ENCODE measurements at places on chromosomes 12 and 14.

- no peak for DNase-seq
Measured at GRCh38 chr12:63924781-63925180, 80.3 kb downstream of the SRGAP1 start.

DNA sequence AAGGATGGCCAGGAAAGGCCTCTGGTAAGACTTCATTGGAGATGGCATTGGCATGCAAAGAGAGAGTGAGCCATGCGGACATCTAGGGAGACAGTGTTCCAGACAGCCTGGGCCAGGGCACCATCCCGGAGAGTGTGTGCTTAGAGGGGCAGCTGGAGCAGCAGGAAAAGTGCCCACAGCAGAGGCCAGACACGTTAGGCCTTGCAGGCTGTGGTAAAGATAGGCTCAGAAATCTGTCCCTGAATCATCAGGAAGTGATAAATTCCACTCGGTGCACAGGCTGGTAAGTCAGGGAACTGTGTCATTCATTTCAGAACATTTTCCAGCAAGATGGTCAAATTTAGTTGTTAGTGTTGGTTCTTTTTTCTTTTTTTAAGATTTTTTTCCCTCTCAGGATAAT lies 8.8 kb downstream of the GALNT16 start:
- no peak for DNase-seq

DNA sequence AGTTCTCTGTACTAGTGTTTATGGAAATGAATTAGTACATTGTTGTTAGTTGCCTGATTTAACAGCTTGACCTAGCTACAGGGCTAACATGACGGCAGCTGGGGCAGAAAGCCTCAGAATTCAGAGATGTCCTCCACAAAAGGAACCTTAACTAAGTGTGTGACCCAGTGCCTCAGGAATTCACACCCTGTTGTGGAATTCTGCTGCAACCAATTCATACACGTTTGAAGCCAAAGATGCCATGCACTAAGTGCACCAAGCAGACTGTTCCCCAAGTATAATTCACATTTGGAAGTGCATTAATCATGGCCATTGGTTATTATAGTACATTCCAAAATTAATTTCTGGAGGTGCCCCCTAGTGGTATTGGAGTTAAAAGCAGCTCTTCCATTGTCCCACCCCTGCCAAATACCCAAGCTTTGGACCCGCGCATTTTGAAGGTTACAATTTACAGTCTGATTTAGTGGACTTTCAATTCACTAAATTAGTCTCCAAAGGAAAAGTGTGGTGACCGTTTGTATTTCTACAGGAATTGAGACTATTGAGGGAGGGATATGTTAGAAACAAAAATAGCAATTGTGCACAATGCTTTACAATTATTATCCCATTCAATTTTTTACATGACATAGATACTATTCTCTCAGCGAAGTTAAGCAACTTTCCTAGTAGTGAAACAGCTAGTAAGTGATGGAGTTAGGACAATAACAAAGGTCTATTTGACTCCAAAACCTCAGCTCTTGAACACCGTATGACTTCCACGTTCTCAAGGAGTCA lies 85.9 kb downstream of the PAX9 start:
- DNase-seq, result no peak

- DNase-seq, result no peak
Measured at GRCh38 chr14:64947710-64948611, 5.4 kb upstream of the GPX2 start.

DNA sequence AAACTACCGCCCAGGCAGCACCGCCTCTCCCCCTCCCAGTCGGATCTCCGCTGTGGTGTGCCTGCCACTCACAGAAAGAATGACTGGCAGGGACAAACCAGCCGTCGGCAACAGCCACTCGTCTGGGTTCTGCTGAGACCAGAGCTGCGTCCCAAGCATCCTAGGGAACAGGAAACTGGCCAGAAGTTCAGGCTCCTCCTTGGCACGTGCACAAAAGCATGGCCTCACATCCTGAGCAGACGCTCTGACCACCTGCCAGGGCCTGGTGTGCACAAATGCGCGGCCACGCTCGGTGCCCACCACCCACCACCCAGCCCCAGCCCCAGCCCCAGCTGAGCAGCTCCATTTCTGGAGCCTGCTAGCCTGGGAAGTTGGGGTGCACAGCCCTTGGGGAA lies 214.8 kb downstream of the DPF3 start:
- DNase-seq, result no peak

DNA sequence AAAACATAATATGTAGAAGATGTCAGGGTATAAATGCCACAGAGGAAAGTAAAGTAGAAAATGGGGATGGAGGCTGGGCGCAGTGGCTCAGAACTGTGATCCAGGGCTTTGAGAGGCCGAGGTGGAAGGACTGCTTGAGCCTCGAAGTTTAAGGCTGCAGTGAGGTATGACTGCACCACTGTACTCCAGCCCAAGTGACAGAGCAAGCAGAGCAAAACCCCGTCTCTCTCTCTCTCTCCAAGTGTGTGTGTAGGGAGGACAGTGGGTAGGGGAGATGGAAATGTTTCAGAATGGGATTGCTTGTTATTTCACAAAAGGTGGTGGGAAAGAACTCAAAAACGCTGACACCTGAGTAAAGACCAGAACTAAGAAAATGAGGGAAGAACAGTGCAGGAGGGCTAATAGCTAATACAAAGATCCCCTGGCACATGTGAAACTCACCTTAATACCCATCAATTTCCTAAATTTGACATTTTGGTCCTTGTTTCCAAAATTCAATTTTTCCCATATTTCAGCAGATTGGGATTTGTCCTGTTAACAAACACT lies 5.7 kb upstream of the ZCCHC8 start:
- no peak for DNase-seq

DNA sequence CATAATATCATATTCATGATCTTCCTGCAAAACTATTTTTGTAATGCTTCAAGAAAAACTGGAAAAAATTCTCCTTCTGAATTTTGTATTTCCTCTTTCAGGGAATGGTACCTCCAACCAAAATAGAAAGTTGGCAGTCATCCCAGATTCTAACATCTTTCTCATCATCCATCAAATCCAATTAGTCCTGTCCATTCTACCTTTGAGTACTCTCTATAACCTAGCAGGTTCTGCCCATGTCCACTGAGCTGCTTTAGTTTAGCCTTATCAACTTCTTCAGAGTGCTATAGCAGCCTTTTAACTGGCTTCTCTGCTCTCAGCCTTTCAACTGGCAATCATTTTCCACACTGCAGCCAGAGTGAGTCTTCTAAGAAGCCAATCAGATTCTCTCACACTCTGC lies 236.2 kb downstream of the AKAP6 start:
- DNase-seq, result no peak

DNA sequence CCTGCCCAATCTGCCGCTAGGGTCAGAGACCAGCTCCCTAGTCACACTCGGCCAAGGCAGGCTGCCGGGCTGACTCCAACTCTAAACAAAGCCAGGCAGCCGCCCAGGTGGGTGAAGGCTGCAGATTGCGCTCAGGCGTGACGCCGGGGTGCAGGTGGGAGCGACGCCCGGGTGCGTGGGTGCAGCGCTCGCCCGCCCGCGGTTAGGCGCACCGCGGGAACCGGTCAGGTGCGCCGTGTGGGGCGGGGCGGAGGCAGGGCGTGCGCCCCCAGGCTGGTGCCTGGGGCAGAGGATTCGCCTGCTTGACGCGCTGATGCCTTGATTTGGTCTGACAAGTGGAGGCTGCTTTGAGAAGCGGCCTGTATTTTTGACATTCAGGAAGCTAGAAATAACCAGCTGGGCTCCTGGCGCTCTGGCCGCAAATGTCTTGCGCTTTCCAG lies 126.7 kb upstream of the HIF1A start:
- no peak for DNase-seq

DNA sequence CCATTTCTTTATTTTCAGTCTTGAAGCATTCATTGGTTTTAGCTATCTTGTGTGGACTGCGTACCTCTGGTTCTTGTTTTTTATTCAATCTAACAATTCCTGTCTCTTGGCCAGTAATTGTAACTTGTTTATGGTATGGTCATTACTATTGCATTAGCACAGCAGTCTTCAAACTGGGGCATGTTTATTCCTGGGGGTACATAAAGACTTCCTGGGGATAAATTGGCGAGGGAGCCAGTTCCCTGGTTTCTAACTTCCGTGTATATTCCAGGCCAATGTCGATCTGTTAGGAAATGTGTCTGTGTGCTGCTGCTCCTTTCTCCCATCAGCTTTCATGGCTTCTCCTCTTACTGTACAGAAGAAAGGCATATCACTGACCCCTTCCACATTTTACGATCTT lies 13.7 kb upstream of the EVL start:
- DNase-seq, result peak; percentile 90

- DNase-seq, result peak; percentile 21
Measured at GRCh38 chr12:6684609-6685008, 4.6 kb downstream of the ZNF384 start.

DNA sequence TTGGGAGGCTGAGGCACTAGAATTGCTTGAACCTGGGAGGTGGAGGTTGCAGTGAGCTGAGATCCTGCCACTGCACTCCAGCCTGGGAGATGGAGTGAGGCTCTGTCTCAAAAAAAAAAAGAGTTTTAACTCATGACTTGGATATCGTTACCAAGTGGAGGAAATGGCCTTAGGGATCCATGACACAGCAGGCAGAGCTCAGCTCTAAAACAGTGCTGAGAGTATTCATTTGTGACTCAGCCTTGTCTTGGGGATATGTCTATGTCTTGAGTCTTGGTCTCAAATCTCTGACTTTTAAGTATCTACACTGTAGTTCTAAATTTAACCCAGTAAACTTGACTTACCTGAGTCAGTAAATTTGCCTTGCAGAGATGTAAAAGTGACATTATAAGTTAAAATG lies 8.8 kb upstream of the PEX5 start:
- DNase-seq, result no peak

DNA sequence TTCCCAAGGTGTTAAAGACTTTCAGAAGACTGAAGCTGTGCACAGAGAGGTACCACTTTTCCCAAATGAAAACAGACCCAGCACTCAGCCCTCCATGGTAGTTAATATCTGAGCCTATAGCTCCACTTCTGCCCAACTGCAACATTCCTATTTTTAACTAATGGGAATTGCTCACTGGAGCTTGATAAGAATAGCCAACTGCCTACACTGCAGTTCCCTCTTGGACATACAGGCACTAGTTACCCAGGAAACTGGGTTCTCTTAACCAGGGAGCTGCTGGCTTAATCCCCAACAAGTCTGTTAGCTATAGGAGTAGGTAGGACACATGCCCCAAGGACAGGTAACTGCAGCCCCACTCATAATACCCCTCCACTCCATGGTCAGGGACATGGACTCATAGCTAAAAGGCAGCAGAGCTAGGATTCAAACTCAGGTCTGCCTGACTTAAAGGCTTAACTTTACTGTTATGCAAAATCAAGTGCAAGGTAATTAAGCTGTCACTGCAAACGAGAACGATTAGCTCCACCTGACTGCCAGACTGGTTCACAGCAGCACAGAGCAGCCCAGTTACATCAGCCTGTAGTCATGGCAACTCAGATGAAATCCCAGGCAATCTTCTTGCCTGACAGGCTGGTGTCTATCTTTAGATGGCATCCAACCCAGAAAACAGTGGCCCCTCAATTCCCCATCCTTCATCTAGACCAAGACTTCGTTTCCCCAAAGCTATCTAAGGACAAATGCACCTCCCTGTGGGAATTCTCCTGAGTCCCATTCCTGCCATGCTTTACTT lies 77.1 kb upstream of the ACTN1 start:
- DNase-seq, result peak; percentile 10

DNA sequence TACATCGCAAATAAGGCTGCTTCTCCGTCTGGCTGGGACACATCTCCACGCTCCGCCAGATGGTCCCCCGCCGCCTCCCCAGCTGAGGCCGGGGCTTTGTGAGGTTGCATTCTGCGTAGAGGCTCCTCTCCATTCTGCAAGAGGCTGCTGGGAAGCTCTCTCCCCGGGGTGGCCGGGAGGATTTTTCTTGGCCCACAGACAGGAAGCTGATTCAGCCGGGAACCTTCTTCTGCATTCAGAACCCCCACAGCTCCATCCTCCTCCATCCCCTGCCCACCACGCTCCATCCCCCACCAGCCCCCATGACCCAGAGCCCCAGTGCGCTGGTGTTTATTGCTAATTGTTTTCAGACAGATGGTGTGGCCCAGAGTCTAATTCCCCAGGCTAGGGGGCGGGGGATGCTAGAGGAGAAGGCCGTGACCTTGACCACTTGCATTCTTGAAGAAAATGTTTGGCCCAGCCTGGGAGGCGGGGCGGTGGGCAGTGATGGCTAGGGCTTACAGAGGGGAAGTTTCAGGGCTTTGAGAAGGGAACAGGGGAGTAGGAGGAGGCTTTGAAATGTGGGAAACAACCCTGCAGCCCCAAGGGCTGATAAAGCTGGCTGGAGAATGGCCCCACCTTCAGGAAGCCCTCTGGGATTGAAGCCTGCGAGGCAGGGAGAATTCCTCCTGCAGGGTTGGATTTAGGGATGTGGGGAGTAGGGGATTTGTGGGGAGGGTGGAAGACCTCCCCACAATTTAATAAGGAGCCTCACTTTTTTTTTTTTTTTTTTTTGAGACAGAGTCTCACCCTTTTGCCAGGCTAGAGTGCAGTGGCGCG lies 88.5 kb upstream of the NCOR2 start:
- peak; percentile 7 for DNase-seq

- DNase-seq, result no peak
Measured at GRCh38 chr14:79166171-79166570, 996.0 kb downstream of the NRXN3 start.

DNA sequence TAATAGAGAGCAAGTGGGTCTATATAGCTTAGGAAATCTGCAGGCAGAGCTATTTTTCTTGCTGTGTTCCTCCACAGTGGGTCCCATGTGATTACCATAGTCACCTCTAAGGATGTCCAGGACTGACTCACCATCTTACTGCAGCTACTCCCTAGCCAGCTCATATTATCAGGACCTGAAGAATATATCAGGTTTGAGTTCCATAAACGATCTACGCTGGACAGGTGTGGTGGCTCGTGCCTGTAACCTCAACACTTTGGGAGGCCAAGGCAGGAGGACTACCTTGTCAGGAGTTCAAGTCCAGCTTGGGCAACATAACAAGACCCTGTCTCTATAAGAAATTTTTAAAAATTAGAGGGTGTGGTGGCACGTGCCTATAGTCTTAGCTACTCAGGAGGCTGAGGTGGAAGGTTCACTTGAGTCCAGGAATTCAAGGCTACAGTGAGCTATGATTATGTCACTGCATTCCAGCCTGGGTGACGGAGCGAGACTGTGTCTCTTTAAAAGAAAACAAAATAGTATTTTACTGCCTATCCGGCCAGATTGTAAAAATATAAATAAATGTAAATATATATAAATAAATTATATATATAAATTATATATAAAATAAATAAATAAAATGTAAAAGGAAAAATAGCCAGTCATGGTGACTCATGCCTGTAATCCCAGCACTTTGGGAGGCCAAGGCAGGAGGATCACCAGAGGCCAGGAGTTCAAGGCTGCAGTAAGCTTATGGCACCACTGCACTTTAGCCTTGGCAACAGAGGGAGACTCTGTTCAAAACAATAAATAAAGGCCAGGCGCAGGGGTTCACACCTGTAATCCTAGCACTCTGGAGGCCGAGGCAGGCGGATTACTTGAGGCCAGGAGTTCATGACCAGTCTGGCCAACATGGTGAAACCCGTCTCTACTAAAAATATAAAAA lies 6.9 kb upstream of the SPRYD4 start:
- DNase-seq, result no peak

DNA sequence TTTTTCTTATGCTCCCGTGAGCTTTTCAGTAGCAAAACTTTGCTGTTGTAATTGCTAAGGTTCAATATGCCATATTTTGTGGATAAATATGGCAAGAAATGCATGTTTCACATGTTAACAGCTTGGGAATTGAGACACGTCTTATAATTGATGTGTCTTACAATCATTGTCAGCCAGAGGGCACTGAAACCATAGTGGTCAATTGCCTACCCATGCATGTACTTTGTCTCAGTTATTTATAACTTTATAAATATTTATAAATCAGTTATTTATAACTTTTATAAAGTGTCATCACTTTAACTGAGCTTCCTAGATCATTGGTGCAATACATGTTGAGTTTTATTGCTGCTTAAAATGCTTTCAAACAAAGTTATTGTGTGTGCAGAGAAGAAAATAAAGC lies 82.0 kb downstream of the CATSPERB start:
- peak; percentile 4 for DNase-seq
